ENCODE measurements at places on chromosomes 7 and 10. TPM values are rescaled to one million over a fixed set of nuclear protein-coding genes. Genes with fewer than 3 reads are reported as not detected.

The MMRN2 gene
- 292 TPM for total RNA-seq

The CALD1 gene
- total RNA-seq, result 135 TPM

The CPN1 gene
- not detected for total RNA-seq

The ZNF425 gene
- total RNA-seq, result 1.3 TPM

The BHLHA15 gene
- total RNA-seq, result 0.13 TPM

The HGF gene
- 0.82 TPM for total RNA-seq

The TMEM229A gene
- not detected for total RNA-seq

The RELN gene
- total RNA-seq, result 899 TPM
